Activated CD8-positive, alpha-beta memory T cell treated with anti-CD3 and anti-CD28 coated beads, Interleukin-2, amount 10 ng/mL, durations not matched to agents 7 days and 5 days (primary cell): ENCODE measurements at places on chromosomes 1 and 21. TPM values are rescaled to one million over a fixed set of nuclear protein-coding genes. Genes with fewer than 3 reads are reported as not detected.

Gene COL6A2
- total RNA-seq, result 17.9 TPM

Gene GLUL
- total RNA-seq, result 77.4 TPM

Gene CYP4A11
- total RNA-seq, result not detected

Gene C1orf94
- total RNA-seq, result not detected

Gene KIF14
- 30.8 TPM for total RNA-seq

Gene RPS27
- 1,678 TPM for total RNA-seq

Gene PPIAL4G
- 0.26 TPM for total RNA-seq

DNA sequence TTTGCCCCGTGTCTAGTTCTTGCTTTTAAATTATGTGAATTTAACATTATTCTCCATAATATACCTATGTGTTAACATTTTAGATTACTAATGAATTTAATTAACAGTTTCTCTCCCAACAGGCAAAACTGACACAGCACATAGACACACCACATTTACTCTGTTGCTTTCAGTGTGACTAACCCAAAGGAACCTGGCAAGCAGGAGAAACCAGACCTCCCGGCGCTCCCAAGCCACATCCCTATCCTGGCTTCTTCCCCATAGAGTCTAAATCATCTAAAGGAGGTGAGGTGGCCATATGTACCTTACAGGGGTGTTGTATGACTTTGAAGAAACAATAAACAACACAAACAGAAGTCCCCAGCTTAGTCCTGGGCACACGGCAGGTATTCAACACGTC lies 69.2 kb downstream of the CAPZB start:
- DNase-seq, result no peak

DNA sequence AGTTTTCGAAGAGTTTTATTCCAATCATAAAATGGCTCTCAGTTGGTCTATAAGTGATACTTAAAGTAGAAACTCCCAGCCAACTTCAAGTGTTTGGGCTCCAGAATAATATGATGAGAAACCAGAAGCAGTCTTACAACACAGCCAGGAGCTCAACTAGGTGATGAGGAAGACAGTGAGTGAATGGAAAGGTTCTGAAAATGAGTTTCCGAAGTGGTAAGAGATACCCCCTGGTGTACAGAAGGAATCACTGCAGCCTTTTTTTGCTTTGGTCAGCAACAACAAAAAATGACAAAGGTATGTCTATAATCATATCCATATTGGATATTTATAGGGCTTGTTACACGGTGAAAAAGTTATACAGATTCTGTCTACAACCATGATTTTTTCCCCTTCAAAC lies 16.5 kb downstream of the KRTAP19-1 start:
- DNase-seq, result no peak

- no peak for DNase-seq
These were observed 220.7 kb downstream of the LTN1 start for GRCh38 chr21:28771790-28772501.

DNA sequence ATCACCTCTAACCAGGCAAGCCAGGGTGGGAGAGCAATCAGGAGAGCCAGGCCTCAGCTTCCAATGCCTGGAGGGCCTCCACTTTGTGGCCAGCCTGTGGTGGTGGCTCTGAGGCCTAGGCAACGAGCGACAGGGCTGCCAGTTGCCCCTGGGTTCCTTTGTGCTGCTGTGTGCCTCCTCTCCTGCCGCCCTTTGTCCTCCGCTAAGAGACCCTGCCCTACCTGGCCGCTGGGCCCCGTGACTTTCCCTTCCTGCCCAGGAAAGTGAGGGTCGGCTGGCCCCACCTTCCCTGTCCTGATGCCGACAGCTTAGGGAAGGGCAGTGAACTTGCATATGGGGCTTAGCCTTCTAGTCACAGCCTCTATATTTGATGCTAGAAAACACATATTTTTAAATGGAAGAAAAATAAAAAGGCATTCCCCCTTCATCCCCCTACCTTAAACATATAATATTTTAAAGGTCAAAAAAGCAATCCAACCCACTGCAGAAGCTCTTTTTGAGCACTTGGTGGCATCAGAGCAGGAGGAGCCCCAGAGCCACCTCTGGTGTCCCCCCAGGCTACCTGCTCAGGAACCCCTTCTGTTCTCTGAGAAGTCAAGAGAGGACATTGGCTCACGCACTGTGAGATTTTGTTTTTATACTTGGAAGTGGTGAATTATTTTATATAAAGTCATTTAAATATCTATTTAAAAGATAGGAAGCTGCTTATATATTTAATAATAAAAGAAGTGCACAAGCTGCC lies 19.8 kb downstream of the CSF1 start:
- DNase-seq, result no peak

- no peak for DNase-seq
These were observed 28.8 kb downstream of the CFAP74 start for GRCh38 chr1:1974834-1975233.

GRCh38 chr1:25217598-25218232 lies 14.6 kb downstream of the SYF2 start:
- no peak for DNase-seq

DNA sequence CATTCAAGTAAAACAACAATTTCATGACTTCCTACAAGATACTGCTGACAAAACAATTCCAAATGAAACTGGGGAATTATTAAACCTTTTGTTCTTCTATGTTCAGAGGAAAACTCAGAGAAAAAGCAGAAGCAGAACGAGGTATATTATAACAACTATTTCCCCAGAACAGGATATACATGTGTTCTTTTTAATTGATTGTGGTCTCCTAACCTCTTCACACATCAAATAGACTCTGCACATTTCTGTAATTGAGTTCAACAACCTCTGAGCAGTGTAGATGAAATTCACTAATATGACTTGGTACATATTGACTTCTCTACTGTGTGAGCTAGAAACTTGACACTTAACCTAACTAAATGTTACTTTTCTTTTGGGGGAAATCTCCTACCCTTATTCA lies 584.2 kb downstream of the NEGR1 start:
- no peak for DNase-seq

GRCh38 chr1:54353959-54354358 lies 52.2 kb downstream of the SSBP3 start:
- no peak for DNase-seq

DNA sequence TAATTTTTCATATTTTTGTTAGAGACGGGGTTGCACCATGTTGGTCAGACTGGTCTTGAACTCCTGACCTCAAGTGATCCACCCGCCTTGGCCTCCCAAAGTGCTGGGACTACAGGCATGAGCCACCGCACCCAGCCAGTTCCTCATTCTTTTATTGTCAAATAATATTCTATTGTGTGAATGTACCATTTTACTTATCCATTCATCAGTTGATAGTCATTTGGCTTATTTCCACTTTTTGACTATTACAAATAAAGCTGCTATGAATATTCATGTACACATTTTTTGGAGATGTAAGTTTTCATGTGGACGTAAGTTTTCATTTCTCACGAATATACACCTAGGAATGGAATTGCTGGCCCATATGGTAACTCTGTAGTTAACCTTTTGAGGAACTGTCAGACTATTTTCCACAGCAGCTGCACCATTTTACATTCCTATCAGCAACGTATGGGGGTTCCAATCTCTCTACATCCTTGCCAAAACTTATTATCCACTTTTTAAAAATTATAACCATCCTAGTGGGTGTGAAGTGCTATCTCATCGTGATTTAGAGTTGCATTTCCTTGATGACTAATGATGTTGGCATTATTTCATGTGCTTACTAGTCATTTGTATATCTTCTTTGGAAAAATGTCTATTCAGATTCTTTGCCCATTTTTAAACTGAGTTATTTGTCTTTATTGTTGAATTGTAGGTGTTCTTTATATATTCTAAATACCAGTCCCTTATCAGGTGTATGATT lies 12.7 kb downstream of the PACC1 start:
- DNase-seq, result no peak

DNA sequence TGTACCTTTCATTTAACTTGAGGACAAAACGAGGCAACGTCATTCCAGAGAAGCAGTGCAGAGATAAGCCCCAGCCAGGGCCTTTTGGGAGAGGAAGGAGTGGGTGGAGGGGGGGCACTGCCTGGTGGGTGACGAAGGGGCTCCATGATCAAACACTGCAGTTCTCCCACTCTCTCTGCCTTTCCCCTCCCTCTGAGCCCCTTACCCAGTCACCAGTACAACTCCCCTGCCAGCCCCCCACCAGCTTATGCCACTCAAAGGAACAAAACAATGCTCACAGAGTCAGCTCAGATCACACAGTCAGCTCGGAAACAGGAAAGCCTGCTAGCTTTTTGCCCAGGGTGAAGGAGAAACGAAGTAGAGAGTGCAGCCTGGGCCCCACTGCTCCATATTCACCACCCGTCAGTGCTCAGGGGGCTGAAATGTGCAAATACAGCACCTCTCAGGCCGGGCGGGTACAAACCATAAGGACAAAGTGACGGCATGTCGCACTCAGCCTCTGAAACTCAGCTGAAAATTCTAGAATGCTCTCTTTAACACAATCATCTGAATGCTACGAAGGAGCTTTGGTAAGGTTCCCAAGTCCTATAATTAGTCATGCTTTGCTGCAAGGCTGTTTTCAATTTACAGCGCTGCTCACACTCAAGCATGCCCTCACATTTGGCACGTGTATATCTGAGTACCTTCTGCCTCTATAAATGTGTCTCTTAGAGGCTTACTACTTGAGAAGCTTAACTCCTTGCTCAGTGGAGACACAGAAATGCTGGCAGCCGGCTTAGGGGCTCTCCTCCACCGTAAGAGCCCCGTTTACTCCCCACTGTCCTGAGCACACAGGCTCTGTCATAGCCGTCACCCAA lies 65.8 kb upstream of the RAB4A start:
- no peak for DNase-seq

DNA sequence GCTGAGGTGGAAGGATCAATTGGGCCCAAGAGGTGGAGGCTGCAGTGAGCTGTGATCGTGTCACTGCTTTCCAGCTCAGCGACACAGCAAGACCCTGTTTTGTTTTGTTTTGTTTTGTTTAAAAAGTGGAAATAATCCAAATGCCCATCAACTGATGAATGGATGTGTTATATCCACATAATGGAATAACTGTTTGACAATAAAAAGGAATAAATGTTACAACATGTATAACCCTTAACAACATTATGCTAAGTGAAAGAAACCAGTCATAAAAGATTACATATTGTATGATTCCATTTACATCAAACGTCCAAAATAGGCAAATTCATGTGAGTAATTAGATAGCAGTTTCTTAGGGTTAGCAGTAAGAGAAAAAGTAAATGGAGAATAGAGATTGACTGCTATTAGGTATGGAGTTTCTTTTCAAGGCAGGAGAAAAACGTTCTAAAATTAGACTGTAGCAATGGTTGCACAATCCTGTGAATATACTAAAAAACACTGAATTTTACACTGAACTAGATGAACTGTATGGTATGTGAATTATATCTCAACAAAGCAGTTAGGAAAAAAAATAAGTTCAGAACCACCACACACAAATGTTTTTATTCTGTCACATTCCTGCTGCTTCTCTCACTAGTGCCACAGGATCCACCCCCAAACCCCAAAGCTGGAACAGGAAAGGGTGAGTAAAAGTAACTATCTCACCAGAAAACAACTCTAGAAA lies 15.7 kb downstream of the FOXJ3 start:
- no peak for DNase-seq

- DNase-seq, result no peak
These were observed 883 bp downstream of the SLC66A1 start for GRCh38 chr1:19312782-19313635.

GRCh38 chr1:5287178-5288150 lies 633.1 kb downstream of the AJAP1 start:
- DNase-seq, result no peak

- no peak for DNase-seq
These were observed 1.8 kb downstream of the SPRR1B start for GRCh38 chr1:153032677-153033308.

DNA sequence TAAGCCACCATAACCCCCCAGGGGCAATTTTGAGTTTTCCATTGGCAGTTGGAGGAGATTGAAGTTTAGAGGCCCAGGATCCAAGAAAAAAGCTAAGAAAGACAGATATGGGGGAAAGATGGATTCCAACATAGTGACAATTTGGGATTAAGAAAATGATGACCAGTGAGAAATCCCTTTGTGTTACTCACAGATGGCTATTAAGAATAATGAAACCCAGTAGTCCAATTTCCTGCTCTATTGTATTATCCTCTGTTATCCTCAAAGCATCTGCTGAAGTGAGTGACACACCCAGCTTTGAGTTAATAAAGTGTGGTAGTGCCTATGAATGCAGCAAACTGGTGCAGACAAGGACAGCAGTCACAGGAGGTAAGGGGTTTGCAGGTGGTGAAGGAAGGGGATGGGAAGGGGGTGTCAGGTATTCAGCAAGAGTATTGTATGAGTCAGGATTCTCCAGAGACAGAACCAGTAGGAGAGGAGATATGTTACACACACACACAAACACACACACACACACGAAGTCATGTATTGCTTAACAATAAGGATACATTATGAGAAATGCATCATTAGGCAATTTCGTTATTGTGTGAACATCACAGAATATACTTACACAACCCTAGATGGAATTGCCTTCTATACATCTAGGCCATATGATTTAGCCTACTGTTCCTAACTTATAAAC lies 112.4 kb upstream of the VANGL1 start:
- no peak for DNase-seq

DNA sequence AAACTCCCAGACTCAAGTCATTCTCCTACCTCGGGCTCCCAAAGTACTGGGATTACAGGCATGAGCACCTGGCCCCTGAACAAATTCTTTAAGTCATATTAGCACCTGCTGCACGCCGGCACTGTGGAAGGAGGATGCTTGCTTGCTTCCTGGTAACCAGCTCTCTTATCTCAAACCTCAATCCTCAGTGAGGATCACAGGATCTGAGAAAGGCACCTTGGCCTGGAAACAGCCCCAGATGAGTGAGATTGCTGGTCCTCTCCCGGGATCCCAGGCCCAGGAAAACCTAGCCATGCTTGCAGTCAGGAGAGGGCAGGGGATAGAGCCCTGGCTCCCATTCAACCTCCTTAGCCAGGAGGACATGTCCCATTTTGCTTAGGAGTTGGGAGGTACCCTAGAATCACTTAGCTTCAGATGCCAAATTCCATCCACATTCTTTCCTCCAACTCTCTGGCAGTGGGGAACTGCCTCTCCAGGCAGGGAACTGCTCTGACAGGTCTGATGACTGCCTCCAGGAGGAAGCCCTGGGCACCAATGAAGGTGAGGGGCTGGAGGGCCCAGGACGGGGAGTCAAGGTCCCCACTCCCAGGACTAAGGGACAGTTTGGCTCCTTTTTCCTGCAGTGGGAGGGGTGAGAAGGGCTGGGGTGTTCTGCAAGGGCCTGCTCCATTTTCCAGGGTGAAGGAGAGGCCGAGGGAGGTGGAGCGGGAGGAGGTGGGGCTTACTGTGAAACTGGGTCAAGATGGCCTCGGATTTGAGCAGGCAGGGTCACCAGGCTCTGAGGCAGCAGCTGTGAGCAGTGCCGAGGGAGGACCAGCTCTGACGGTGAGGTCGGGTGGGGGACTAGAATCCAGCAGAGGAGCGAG lies 9.5 kb downstream of the GPR37L1 start:
- DNase-seq, result no peak

DNA sequence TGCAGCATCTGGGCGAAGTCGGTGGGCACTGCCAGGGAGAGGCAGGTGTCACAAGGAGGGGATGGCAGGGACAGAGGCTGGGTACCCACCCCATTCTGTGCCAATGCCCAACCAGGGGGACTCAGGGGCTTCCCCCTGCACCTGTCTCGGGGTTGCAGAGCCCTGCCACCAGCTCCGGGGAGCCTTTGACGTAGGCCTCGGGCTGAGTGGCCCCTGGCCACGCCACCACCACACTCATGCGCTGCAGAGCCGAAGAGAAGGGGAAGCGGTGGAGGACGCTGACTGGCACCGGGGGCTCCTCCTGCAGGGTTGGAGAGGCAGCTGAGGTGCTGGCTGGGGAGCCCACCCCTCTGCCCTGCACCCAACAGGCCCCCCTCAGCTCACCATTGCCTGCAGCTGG lies 11.7 kb upstream of the MFAP2 start:
- DNase-seq, result no peak
